Bone marrow (tissue), 2 donors: ENCODE measurements at places on chromosomes 11 and 22.

DNA sequence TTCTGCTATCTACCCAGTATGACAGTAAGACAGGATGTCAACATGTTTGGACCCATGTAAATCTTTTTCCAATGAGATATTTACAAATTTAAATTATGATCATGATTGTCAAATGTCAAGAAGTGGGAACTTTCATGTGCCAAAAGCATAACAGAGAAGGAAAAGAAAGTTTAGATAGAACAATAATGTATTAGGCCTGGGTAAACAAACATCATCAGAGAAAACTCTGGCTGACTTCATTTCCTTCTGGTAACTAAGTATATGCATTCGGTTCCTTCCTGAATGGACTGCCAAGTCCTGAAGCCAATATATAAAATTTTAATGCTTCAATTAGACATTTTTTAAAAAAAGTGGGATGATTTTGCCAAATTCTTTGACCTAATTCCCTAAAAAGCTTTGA lies 16.5 kb downstream of the RNF141 start:
- DNase-seq: no peak

DNA sequence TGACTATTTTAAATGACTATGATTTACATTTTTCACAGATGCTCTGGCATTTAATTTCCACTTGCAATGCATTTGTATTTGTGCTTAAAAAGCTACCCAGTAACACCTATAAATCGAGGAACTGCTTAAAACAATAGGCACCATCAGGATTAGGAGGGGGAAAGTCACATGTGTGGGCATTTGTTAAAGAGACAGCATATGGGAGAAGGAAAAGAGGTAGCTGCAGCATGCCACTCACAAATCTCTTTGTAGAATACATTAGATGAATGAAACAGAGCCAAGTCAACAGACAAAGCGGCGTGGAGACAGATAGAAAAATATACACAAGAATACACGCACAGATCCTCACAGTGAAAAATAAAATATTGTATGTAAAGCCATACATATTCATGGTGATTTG lies 228.0 kb downstream of the CADM1 start:
- no peak for DNase-seq

DNA sequence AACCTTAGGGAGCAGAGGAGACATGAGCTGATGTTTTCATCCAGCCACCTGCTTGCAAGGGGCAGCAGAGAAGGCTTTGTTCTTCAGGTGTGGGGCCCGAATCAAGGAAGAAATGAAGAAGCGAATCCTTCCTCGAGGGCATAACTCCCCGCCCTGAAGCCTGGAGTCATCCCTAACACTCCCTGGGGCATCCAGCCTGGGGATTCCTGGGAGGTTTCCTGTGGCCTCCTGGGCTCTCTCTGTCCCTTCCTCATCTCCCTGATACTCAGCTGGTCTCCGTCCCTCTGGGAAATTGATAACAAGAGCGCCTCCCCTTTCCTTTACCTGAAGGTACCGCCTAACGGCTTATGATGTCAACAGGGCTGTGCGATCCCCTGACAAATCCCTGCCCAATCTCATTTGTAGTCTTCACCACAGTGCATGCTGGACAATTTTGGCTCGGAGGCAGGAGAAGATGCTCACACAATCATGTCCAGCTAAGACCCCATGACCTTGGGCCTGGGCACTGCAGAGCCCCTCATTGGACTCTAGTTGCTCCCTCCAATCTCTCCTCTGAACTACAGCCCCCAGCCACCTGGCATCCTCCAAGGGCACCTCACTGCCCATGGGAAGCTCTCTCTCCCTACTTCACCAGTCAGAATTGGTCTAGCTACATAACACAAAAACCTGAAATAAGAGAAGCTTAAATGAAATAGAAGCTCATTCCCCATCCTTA lies 80.6 kb upstream of the RTL6 start:
- DNase-seq: no peak

GRCh38 chr11:57322256-57323166 lies 2.2 kb downstream of the TNKS1BP1 start:
- no peak for DNase-seq

DNA sequence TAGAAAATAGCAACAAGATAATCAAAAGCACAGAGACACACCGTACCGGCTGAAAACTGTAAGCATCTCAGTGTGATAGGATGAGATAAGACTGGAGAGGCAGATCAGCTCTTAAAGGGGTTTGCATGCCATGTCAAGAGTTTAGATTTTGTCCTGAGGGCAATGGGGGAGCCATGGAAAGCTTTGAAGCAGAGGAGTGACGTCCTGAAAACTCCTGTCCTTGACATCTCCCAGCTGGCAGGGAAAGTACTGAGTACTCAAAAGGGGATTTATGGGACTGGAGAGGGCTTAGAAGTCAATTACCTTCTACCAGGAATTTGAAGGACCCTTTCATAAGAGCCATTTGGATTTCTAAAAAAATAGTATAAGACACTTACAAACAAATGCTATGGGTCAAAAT lies 420.5 kb upstream of the NARS2 start:
- no peak for DNase-seq

- no peak for DNase-seq
Observed at GRCh38 chr11:59857439-59858434, 8.6 kb downstream of the TCN1 start.

DNA sequence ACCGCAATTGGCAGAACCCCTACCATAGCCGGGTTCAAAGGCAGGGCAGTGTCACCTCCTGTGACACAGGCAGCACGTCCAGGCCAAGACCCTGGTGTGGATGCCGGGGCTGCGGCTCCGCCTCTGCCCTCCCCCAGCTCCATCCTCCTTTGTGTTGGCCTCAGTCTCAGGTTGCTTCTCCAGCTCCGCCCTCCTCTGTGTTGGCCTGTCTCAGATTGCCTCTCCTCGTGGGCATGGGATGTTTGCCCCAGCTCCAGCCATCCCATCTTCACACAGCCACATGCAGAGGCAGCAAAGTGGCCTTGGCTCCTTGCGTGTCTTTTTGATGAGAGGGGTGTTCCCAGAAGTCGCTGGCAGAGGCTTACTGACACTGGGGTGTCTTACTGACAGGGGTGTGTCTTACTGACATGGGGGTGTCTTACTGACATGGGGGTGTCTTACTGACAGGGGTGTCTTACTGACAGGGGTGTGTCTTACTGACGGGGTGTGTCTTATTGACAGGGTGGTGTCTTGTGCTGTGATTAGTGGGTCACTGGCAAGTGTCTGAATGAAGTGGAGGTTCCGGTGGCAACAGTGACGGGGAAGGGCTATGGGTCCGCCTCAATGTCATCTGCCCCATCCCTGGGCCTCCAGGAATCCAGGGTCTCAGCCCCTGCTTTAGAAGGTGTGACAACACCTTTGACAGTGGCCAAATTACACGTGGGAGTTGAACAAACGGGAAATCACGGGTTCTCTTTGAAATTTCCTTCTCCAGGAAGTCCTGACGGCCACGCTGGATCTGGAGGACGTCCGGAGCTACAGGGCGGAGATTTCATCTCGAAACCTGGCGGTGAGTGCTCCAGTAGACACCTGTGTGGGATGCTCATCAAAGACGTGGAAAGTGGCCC lies 24.9 kb downstream of the NADSYN1 start:
- DNase-seq: no peak

- no peak for DNase-seq
Observed at GRCh38 chr11:113308601-113309000, 5.8 kb upstream of the TTC12 start.

GRCh38 chr11:62556875-62557631 lies 10.4 kb upstream of the AHNAK start:
- DNase-seq: peak; percentile 43

DNA sequence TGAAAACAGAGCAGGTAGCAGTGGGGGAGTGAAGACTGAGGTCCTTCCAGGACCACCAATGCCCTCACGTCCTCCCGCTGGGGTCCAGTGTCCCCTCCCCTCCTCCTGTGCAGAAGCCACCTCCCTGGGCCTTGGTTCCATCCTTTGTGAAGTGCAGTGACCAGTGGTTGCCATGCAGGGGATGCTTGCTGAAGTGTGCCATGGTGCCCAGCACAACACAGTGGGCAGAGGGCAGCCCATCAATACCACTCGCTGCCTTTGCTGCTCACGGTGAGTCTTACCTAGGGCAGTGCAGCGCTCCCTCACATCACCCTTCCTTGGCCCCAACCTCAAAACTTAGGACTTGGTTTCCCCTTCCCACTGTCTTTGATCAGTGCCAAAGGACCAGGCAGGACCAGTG lies 12.9 kb downstream of the MYEOV start:
- DNase-seq: no peak

GRCh38 chr22:20761536-20761935 lies 12.4 kb upstream of the SERPIND1 start:
- no peak for DNase-seq

DNA sequence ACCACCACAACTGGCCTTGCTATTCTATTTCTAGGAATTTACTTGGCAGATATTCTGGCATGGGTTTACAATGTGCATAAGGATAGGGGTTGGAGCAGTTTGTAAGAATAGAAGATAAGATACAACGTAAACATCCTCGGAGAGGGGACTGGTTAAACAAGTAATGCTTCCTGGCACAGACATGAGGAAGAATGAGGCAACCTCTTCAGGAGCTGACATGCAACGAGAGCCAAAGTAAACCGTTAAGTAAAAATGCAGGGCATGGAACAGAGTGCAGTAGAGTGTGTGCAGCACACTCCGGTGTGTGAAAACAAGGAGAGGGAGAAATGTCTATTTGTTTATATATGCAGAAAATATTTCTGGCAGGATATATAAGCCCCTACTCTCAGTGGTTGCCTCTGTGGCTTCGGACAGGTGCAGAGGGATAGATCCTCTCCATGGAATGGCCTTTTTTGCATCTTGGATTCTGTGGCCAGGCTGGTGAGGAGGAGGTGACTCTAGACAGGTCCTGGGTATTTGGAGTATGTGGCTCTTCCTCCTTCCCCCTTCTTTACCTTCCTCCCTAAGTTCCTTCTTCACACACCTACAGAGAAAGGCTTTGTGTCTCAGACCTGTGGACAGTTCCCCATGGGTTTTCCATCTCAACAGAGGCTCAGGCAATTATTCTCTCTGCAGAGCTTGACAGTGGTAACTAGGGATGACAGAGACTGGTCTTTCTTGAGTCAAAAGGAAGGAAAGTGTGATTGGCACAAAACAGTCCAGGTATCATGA lies 2.5 kb downstream of the RAB36 start:
- no peak for DNase-seq

DNA sequence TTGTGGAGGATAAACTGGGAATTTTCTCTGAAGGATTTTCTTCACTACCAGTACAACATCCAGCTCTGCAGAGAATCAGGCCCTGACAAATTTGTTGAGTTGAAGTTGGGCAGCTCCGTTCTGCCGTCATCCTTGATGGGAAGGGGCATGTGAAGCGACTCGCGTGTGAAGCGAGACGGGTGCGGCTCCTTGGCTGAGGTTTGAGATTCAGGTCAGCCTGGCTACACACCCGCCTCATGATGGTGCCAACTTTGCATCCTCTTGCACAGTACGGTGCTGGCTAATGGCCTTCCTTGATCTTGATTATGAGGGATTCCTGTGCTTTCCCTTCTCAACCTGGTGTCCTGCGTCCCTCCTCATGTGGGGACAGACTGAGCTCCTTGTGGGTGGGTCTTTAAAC lies 19.7 kb upstream of the CDC42EP2 start:
- no peak for DNase-seq

GRCh38 chr11:23554002-23554401 lies 693.7 kb upstream of the CCDC179 start:
- no peak for DNase-seq

- no peak for DNase-seq
Observed at GRCh38 chr22:36385491-36386350, 2.0 kb downstream of the MYH9 start.

DNA sequence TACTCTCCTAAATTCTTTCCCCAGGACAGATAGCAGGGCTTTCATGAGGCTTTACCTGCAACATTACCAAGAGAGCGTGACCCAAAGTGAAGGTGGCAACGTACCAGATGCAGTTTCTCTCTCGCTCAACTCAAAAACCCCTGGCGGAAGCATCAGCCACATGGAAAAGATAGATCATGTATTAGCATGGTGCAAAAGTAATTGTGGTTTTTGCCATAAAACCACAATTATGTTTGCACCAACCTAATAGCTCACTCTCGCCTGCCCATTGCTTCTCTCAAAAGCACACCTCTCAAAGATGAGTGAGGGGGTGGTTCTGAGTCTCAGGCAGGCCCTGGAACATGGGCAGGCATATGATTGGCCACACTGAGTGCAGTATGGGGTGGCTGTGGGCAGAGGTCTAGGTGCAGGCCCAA lies 7.0 kb downstream of the MS4A6A start:
- DNase-seq: no peak

- no peak for DNase-seq
Observed at GRCh38 chr11:67002297-67002913, 20.5 kb upstream of the SYT12 start.

GRCh38 chr11:131246663-131247062 lies 123.8 kb upstream of the NTM start:
- no peak for DNase-seq

DNA sequence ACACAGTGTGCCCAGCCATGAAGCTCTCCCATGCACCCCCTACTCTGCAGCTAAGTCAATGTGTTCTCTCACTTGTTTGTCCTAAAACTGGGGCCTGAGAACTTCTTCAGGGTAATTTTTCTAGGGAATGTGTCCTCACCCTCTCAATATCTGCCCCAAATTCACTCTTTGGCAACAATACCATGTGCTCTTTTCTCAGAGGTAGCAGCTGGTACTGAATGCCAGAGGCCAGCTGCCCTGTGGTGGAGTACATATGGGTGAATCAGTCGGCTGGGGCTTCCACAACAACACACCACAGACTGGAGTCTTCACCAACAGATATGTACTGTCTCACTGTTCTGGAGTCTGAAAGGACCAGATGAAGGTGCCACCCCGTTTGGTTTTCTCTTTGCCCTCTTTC lies 97.7 kb upstream of the TOP3B start:
- DNase-seq: no peak

- no peak for DNase-seq
Observed at GRCh38 chr22:26484360-26484706, 656 bp downstream of the SRRD start.

- no peak for DNase-seq
Observed at GRCh38 chr22:23237201-23237798, 57.0 kb downstream of the BCR start.

DNA sequence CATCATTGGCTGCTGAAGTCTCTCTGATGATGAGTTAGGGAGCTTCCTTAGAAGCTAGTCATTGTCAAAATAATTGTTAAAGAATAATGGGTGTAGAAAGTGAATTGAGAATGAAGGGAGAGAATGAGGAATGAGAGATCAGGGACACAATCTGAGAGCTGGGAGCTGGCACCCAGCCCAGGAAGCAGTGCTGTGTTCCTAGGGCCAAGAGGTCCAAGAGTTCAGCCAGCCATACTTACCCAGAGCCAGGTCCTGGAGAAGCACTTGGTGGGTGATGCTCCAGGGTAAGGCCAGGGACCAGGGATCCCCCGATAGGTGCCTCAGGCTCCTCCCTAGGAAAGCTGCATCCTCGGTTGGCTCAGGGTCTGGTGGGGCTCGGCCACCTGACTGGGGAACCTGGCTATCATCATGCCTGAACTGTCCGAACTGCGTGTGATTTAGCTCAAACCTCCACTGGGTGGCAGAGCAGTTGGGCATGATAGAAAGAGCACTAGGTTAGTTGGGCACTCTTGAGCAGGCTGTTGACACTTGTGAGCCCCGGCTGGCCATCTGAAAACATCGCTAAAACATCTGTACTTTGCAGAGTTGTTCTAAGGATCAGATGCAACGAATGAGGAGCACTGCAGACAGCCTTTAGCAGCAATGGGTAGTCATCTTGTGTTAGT lies 123.9 kb upstream of the NCAM1 start:
- no peak for DNase-seq
